ENCODE measurements at places on chromosomes 3 and 15. TPM values are rescaled to one million over a fixed set of nuclear protein-coding genes. Genes with fewer than 3 reads are reported as not detected.

Gene COLQ
- polyA plus RNA-seq, result 5.3 TPM

Gene NECTIN3
- polyA plus RNA-seq, result 47.9 TPM

Gene NPAP1
- 0.60 TPM for polyA plus RNA-seq

Gene TYRO3
- polyA plus RNA-seq, result 157 TPM

Gene ACP3
- 83.3 TPM for polyA plus RNA-seq

Gene SLC51A
- polyA plus RNA-seq, result 10.4 TPM

Gene AQP9
- polyA plus RNA-seq, result 1.3 TPM

Gene GASK1A
- 3.6 TPM for polyA plus RNA-seq

Gene CFAP161
- 0.22 TPM for polyA plus RNA-seq

Gene GPR176
- polyA plus RNA-seq, result 4.8 TPM

Gene FBXL22
- polyA plus RNA-seq, result 1.9 TPM

Gene FSD2
- polyA plus RNA-seq, result 0.35 TPM

DNA sequence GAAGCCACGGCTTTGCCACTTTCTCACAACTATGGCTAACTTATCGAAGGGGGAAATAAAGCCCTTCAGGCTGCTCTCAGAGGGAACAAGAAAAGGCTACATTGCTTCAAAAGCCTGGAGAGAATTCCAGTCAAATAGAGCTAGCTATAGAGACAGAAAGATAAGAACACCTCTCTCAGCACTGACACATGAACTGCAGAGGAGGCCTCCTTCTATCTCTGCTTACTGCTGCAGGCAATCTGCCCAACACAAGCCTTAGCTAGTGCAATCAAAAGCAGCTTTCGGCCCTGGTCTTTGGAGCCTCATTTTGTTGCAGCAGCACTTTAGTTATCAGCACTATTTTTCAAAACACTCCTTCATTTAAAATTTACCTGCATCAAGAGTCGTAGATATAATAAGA is 118.4 kb upstream of the ROBO1 start:
- DNase-seq, result no peak

GRCh38 chr3:74469151-74469550 is 145.3 kb downstream of the CNTN3 start:
- no peak for DNase-seq

- no peak for DNase-seq
Measured at GRCh38 chr3:196996454-196997265, 28.0 kb upstream of the PIGZ start.

- no peak for DNase-seq
Measured at GRCh38 chr3:188695241-188695640, 476.5 kb upstream of the TPRG1 start.

DNA sequence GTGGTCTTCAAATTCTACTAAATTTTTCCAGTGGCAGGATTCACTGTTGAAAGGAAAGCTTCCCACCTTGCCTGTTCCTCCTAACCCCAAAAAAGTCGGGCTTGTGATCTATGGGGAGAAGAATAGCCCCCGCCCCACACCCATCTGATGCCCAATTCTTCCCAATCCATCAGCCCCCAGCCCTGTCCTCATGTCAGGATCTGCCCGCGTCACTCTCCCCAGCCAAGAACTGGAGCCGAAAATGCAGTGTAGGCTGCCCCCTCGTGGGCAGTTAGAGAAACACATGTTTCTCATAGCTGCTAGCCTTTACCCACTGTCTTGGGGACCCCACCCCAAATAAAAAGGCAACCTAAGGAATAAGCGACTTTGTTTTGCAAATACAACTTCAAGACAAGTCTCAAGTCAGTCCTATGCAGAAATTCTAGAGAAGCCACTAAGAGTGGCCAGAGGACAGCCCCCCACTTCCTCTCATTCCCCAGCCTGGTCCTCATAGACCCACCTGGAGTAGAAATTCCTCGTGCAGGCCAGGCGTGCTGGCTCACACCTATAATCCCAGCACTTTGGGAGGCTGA is 13.0 kb upstream of the CSK start:
- DNase-seq, result no peak

DNA sequence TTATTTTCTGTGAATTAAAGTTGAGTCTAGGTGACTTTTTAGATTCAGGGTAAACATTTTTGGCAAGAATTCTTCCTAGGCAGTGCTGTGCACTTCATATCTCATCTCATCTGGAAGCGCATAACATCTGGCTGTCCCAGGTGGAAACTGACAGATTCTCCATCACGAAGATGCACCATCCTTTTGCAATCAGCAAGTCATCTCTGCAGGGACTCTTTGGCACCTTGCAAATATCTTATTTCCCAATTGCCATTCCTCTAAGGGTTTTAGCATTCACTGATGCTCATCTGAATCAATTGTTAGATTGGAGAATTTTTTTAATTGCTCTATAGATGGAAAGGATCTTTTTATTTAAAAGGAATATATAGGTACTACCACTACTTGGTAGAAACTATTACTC is 282.7 kb upstream of the ATP10A start:
- DNase-seq, result no peak

DNA sequence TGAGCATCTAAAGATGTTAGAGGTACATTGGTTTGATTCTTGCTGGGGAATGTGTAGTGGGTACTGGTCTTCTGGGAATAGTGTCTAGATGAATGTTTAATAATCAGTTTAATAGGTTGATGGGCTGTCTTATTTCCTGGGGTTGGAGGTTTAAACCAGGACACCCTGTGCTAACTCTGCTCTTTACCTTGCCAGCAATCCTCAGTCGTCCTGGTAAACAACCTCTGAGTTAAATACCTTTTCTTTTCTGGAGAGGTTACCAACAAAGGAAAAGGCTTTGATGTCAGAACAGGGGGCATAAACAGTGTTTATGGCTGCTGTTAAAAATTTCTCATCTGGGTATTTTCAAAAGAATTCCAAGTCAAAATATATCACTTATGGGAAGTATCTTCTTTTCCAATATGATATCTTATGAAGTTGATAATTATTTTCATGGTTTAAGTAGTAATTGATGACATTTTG is 23.5 kb downstream of the MITF start:
- no peak for DNase-seq

GRCh38 chr15:40246496-40247280 is 7.8 kb downstream of the PAK6 start:
- DNase-seq, result no peak

GRCh38 chr3:140922634-140923033 is 19.0 kb upstream of the SLC25A36 start:
- DNase-seq, result no peak

GRCh38 chr3:33149342-33149741 is 35.5 kb downstream of the CRTAP start:
- DNase-seq, result no peak

DNA sequence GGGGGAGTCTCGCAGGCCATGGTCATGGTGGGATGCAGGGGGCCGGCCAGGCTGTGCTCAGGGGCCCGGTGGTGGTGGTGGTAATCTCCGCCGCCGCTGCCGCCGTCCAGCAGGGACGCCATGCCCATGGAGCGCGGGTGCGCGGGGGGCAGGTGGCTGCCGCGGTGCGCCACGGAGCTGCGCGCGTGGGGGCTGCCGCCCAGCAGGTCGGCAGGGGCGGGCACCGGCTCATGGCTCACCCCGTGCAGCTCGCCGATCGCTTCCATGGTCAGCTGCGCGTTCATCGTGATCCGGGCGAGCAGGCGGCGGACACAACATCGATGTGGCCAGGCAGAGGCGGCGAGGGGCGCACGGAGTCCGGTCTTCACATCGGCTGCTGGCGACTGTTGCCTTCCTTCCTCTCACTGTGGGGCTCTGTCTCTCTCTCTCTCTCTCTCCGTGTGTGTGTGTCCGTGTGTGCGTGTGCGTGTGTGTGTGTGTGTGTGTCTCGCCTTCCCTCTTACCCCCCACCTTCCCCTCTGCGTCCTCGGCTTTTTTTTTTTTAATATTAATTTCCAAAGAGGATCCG is 451 bp downstream of the ONECUT1 start:
- no peak for DNase-seq

DNA sequence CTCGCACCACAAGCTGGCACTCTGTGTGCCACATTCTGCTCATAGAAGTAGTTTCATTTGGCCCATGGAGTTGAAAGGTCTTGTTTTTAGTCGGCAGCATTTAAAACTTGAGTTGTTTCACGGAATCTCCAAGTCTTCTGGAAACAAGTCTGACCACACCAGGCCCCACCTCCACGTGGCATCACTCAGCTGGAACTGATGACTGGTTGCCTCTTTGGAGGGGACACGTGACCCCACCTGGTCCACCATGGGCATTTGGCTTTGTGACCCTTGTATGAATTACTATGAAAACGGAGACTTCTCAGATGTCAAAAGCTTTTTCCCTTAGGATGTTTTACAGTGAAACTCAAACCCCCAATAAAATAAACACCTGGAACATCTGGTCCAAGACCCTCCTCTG is 74.9 kb downstream of the NTRK3 start:
- no peak for DNase-seq

DNA sequence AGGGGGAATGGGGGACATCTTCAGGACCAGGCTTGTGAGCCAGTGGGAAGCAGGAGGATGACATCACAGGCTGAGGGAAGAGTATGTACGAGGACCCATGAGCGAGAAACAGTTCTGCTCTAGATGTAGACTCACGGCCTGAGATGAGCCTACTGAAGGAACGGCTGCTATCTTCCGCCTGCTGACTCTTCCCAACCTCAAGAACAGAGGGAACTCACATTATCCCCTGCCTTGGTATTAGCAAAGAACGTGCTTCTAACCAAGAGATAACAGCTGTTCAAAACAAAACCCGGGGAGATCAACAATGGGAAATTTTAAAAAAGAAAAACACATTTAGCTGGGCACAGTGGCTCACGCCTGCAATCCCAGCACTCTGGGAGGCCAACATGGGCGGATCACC is 25.3 kb downstream of the AVEN start:
- no peak for DNase-seq

DNA sequence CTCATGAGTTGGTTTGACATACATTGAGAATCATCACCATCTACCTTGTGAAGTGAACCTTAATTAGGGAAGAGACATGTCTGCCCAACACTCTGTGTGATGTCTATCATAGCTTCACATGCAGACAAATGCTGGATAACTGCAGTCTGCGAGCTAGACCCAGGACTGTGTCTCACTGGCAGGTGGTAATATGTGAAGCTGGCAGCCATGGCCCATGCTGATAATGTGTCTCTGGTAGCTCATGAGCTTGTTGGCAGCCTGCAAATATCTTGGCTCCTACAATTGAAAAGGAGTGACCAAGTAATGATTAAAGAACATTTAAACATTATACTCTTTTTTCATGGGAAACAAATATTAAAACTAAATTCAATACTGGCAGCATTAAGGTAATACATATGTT is 234.8 kb downstream of the CHST2 start:
- no peak for DNase-seq

GRCh38 chr3:15428539-15428938 is 1.1 kb downstream of the EAF1 start:
- DNase-seq, result no peak

- no peak for DNase-seq
Measured at GRCh38 chr3:123297627-123297899, 95.8 kb downstream of the SEC22A start.

GRCh38 chr3:15289661-15290060 is 42.7 kb downstream of the SH3BP5 start:
- no peak for DNase-seq

- no peak for DNase-seq
Measured at GRCh38 chr15:69032031-69032430, 17.5 kb downstream of the NOX5 start.

DNA sequence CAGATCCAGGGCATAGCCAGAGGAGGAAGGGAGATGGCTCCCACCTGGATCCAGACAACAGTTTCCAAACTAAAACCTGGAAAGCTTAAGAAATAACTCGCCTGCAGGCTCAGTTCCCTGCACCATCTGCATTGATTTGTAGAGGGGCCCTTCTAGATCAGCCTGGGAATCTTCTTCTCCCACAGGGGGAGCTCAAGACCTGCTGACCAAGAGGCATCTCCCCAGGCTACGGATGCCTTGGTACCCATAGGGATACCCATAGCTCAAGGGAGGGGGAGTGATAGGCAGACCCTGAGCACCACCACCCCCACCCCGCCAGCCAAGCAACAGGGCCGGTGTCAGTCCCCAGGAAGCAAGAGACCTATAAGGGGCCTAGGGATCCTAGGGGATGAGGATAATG is 28.0 kb upstream of the DCLK3 start:
- no peak for DNase-seq

- DNase-seq, result no peak
Measured at GRCh38 chr15:28051955-28052633, 47.0 kb downstream of the OCA2 start.

All from left renal pelvis (tissue), 4 donors.